A549 treated with CpdA at 1 μM for 4 hours (cell line): ENCODE measurements at places on chromosomes 3 and 15. TPM values are rescaled to one million over a fixed set of nuclear protein-coding genes. Genes with fewer than 3 reads are reported as not detected.

The PTH1R gene
- total RNA-seq: 0.37 to 0.52 TPM (median 0.48 TPM) in 4 of 5 replicates, not detected in the other

The CADM2 gene
- 0.15 to 0.26 TPM (median 0.23 TPM) in 3 of 5 replicates, not detected in the others for total RNA-seq

The KLHL40 gene
- not detected in 5 replicates for total RNA-seq

The LRRC15 gene
- total RNA-seq: 0.15 to 0.26 TPM (median 0.17 TPM) in 5 replicates

The CHDH gene
- total RNA-seq: 2.3 to 3.5 TPM (median 2.7 TPM) in 5 replicates

The TRMT10C gene
- total RNA-seq: 31.3 to 37.5 TPM (median 34.0 TPM) in 5 replicates

The GOLGA6D gene
- total RNA-seq: 0.05 TPM in 1 of 5 replicates, not detected in the others

The PLSCR2 gene
- not detected in 5 replicates for total RNA-seq

The GALNT15 gene
- 0.03 to 0.21 TPM in 2 of 5 replicates, not detected in the others for total RNA-seq

The ZNF774 gene
- 0.68 to 1.8 TPM (median 1.3 TPM) in 5 replicates for total RNA-seq
